ENCODE measurements at places on chromosomes 6 and 20.

- no peak for DNase-seq
These were observed at the start of gene HTR1E for GRCh38 chr6:86937219-86938079. Gene HTR1E (plus strand): TSS chr6:86937528. CDS start chr6:87015335, 77,807 bp downstream.

DNA sequence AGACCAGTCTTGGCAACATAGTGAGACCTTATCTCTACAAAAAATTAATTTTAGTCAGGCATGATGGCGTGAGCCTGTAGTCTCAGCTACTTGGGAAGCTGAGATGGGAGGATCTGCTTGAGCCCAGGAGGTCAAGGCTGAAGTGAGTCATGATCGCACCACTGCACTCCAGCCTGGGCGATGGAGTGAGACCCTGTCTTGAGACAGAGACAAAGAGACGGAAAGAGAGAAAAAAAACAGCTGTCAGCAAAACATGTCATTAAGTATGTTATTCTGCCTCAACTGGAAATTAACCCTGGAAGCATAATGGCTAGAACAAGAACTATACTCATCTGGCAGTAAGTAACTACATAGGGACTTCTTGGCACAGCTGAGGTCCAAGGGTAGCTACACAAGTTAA is 7.2 kb downstream of the MMS22L start:
- no peak for DNase-seq

- no peak for DNase-seq
These were observed 4.1 kb downstream of the CCDC170 start for GRCh38 chr6:151497905-151498304.

DNA sequence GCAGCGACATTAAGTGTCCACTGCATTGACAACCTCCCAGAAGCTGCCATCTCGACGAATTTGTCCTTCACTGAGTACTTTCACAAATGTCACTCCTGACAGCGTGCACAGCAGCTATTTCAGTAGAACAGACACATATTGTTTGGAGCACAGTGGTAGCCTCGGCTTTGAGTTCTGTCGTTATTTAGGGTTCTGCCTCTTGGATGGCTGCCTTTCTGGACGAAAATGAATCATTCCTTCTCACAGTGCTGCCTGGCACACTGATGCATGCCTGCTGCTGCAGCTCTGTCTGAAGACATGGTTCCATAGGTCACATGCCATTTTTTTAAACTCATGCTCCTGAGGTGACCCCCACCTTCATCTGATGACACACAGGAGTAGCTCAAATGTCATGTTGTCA is 477.0 kb downstream of the C6orf118 start:
- DNase-seq: no peak

DNA sequence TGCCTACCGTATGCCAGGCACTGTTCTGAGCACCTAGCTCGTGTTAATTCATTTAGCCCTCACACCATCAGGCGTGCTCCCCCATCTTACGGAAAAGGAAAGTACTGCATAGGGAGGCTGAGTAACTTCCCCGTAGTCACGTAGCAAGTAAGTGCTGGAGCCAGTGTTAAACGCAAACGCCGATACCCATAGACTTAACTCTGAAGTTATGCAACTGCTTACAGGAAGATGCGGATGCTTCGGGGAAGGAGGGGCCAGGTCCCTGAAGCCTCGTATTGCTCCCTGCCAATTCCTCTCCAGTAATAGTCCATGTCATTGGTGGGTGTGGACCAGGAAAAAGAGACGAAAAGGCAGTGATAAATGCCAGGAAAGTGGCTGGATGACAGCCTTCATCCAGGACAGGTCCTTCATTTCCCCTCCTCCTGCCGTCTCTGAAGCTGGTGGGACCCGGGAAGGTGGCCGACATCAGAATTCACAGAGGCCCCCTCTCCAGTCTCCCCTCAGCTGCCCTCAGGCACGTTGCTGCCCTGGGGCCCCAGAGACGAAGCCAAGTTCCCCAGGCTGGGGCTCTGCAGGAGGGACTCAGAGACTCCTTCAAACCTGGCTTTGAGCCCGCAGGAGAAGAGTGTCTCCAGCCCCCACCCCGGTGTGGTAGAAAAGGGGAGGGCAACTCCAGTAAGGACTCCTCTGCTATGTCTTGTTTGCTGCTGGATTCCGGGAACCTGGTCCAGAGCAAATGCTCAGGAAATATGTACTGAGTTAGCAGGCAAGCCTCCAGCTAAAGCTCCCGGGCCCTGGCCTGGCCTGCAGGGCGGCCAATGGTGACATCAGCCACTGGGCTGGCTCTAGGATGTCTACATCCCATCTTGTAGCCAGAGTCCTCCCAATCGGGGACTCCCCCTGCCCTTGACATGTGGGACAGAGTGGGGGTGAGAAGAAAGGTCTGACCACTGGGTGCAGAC is 37.8 kb downstream of the RAB44 start:
- no peak for DNase-seq

GRCh38 chr6:90534337-90535025 is 52.4 kb downstream of the MAP3K7 start:
- DNase-seq: no peak

GRCh38 chr6:28485482-28485881 is 30.1 kb downstream of the GPX6 start:
- DNase-seq: no peak

DNA sequence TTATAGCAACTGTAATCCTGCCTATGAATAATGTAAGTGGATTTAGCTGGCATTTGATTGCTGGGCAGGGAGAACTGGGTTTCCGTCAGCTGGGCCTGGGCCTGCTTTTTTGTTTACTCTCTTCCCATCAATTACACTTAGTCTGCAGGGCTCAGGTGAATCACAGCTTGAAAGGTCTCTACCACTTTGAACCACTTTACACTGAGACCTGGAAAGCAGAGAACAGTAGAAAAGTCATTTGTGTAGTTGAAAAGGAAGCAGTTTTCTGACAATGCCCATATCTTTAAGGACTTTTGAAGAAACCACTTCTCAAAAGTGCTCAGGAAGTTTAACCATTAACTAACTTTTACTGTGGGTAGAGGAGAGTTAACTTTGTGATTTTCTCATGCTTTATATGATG is 315.4 kb upstream of the SASH1 start:
- DNase-seq: no peak

DNA sequence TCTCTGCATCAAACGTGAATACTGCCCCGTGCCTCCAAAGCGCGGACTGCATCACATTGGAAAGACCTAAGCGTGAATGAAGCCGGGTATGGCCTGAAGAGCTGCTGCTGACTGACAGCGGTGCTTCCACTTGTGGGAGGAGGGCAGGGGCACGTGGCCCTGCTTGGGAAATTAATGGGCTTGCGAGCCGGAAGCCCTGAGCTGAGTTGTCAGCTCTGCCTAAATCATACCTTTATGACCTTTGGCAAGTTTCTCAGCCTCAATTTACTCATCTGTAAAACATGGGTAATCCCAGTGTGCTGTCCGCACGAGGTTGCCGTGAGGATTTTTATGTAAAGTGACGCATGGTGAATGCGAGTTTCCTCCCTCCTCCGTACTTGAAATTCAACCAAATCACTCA is 67.0 kb upstream of the FOXQ1 start:
- DNase-seq: no peak

GRCh38 chr20:58670102-58670501 is 19.0 kb downstream of the STX16 start:
- DNase-seq: no peak

- no peak for DNase-seq
These were observed 208.8 kb upstream of the PLCB4 start for GRCh38 chr20:8860011-8860495.

DNA sequence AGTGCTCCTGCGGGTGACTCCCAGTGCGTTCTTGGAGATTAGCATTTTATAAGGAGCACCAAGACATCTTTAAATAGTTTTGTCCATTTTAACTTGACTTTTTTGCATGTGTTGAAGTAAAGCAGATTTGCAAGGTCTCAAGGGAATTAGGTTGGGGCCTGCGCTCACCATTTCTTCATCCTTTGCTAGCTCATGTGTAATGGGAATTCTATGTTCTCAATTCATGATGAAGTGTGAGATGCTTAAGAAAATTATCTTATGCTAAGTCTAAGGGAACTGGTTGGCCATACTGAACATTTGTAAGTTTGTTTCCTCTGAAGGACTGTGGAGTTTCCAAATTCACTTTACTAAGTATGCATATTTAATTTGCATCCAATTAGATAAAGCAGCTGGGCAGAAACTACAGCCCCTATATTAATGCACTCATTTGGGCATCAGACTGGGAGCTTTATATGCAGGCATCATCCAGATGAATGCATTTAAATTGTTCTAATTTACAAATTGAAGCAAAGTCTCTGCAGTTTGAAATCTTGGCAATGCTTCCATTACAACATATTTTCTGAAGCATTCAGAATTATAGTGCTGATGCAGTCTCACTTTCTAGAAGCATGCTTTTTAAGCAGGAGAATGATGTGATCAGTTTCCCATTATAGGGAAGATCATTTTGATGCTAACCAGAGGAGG is 108.3 kb upstream of the AKAP12 start:
- DNase-seq: no peak

- no peak for DNase-seq
These were observed 64.6 kb downstream of the ABHD12 start for GRCh38 chr20:25325997-25326396.

- no peak for DNase-seq
These were observed 51.2 kb downstream of the VAPB start for GRCh38 chr20:58440021-58440767.

DNA sequence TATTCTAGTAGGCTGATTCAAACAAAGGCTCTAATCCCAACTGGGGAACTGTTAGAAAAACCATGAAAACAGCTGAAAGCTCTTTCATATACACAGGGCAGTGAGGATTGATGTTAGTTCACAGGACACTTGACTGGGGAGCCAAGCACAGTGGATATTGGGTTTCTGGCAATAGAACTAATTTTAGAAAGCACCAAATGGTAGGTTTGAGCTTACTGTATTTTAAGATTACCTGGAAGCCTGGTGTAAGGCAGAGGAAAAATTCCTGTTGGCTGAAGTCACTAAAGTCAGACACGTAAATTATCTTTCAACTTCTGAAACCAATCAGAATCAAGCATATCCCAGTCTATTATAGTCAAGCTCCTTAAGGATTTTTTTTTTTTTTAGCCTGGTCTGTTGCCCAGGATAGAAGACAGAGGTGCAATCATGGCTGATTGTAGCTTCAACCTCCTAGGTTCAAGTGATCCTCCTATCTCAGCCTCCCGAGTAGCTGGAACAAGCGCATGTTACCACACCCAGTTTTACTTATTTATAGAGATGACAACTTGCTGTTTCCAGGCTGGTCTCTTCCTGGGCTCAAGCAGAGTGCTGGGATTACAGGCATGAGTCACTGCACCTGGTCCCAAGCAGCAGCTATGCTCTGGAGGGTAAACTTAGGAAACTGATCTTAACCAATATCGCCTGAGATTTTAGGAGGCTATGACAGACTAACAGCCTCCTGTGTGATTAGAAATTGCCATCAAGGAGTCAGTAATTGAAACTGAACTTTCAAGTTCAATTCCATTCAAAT is 32.5 kb upstream of the SYNCRIP start:
- DNase-seq: no peak

DNA sequence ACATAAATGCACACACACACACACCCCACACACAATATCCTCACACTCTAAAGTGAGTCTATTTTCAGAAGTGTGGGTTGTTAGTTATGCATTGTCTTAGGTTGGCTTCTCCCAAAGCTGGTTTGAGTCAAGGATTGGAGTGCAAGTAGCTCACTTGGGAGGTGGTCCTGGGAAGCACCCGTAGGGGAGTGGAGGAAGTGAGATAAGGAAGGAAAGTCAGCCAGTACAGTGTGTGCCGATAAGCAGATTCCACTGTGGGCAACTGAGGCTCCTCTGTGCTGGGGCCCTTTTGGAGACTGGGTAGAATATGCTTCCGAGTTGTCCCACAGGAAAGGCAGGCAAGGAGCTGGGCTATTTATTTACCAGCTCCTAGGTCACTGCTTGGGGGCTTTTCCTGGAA is 67.2 kb downstream of the PLCB4 start:
- DNase-seq: no peak

DNA sequence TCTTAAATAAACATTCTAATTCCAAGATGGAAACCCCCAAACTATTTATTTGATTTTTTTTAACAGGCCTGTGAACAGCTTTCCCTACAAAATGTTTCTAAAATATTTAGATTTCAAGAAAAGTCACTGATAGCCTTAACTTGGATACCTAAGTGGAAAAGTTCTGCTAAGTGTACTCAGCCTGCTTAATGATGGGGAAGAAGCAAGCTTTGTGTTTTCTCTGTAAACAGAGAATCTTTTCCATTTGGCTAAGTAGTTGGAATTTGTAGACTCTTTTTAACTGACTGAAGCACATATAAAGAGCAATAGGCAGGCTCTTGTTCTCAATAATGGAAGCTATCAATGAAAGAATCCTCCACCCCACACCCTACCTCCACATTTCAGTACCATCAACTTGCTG is 108.2 kb downstream of the KIF6 start:
- no peak for DNase-seq

- no peak for DNase-seq
These were observed 139.9 kb upstream of the LAMP5 start for GRCh38 chr20:9374480-9374879.

GRCh38 chr6:110776413-110776812 is 38.9 kb downstream of the CDK19 start:
- no peak for DNase-seq

- DNase-seq: no peak
These were observed 49.5 kb upstream of the SLC32A1 start for GRCh38 chr20:38674765-38675133.

- no peak for DNase-seq
These were observed 198.0 kb downstream of the SIM1 start for GRCh38 chr6:100266494-100267401.

- no peak for DNase-seq
These were observed 492 bp upstream of the RNF39 start for GRCh38 chr6:30075790-30076732.

DNA sequence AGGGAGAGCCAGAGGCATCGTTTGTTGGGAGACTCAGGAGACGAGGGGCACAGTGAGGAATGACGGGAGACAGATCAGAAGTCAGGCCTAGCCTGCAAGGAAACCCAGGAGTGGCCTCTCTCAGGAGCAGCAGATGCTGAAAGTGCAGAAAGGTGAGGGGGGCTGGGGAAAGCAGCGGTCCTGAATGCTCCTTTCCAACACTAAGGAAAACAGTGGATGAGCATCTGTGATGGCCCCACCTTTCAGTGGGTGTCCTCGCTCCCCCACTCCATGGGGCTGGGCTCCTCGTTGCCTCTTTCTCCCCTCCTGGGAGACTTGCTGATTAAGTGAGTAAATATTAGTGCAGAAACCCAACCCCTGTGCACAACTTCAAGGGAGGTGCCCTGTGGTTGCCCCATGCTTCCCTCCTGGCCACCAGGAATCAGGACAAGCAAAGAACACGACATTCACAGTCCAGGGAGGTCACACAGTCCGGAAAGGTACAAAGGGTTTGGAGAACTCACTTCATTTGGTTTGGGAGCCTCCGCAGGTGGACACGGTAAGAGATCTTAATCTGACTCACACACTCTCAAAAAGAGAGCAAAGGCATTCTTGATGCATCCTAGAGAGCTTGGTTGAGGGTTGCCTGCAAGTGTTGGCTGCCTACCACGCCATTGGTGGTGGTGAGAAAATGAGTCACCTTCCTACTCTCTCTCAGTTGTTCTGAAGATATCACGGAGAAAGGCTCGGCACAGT is 9.7 kb upstream of the BPIFB1 start:
- no peak for DNase-seq

Data from activated B cell treated with CpG ODN at 0.5 μM for 24 hours (primary cell).